CD4-positive, alpha-beta memory T cell (primary cell): ENCODE measurements at places on chromosomes 11 and 22.

GRCh38 chr11:113980785-113981184 is 5.9 kb downstream of the HTR3A start:
- no peak for DNase-seq

- no peak for DNase-seq
Measured at GRCh38 chr22:33438273-33438672, 380.1 kb upstream of the SYN3 start.

DNA sequence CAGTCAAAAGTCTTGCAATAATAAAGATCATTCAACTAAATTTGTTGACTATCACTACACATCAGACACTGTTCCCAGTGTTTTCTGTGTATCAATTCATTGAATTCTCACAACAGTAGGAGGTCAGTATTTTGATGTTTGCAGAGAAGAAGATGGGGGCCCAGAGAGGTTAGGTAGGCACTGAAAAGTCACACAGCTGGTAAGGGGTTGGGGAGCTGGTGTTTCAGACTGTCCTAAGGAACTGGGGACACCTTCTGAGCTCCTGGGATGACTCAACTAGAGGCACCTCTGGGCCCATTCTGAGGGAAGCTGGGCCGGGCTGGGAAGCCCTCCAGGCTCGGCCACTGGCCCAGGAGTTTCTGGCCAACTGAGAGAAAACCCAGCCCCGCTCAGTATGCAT is 180.0 kb downstream of the DSCAML1 start:
- no peak for DNase-seq

GRCh38 chr22:44288913-44289312 is 23.8 kb downstream of the SHISAL1 start:
- DNase-seq: no peak

GRCh38 chr11:15010865-15011264 is 38.7 kb upstream of the CALCA start:
- no peak for DNase-seq

- DNase-seq: no peak
Measured at GRCh38 chr11:17803754-17804334, 69.3 kb downstream of the KCNC1 start.

DNA sequence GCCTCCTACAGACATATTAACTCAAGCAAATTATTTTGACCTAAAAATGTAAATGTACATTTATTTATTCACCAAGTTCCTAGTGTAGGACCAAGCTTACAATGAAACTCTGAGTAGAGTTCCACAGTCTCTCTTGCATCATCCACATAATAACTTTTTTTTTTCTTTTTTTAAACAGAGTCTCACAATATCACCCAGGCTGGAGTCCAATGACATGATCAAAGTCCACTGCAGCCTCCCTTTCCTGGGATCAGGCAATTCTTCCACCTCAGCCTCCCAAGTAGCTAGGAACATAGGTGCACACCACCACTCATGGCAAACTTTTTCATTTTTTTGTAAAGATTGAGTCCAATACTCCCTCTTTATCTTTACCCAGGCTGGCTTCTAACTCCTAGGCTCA is 28.0 kb downstream of the FEZ1 start:
- DNase-seq: no peak

DNA sequence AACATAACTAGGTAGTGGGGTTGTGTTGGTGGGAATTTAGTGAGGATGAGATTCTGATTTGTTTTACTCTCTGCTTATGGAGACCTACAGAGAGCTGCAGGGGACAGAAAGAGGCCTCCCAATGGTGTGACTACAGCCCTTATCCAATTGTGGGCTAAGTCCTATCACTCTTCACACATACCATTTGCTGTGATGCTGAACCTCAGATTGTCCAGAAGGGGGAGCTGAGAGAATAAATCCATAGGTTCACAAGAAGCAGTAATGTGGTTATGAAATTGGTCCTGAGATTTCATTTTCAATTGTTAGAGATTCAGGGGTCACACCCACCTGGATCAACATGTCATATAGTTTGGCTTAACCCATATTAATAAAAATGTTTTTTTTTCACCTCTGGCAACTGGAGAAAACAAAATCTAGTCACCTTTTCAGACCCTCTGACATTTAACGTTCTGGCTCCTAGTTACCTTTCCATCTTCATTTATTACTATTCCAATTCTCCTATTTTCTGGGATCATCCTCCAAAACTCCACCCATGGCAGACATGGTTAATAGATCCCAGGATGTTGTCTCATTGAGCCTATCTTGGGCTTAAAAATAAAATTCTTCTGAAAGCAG is 53.3 kb upstream of the PTPN5 start:
- no peak for DNase-seq

DNA sequence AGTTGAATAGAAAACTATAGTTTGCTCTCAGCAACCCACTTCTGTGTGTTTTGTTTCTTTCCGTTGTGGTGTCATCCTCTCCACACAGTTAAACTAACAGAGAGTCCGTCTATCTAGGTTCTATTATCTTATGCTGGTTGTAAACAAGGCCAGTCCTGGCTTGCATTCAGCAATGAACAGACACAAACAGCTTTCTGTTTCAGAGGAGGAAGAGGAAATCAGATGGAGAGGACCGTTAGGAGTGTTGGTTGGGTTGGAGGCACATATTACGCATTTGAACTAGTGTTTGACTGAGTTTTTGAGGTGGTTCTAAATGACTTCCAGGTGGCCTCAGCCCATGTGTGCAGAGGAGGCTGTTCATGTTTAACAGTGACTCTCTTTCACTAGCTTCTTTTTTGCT is 129.5 kb upstream of the SORL1-AS1 start:
- peak; percentile 18 for DNase-seq

GRCh38 chr11:128589998-128590397 is 2.6 kb upstream of the ETS1 start:
- DNase-seq: no peak

DNA sequence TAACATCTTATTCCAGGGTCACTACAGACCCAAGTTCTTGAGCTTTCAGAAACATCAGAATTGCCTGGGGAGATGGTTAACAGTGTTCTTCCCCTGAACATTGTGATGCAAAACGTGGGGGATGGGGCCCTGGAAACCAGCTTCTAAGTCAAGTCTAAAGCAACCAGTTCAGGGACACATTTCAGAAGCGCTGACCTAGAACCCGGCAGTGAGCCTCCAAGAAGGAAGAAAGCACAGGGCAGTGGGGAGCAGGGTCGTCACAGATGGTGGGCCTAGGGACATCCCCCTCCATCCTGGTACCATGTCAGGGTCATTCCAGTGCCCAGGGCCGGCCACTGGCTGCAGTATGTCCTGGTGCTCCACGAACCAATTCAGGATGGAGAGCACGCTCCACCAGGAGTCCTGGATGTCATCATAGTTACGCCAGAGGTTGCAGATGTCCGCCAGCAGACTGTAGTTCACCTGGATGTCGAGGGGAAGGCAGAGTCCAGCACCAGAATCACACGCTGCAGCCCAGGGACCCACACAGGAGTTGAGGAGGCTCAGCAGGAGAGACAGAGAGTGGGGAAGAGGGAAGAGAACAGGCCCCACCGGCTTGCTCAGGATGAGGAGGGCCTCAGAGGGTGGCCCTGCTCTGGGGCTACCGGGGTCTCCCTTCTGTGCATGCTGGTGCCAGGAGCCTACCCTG is 5.0 kb downstream of the NAGA start:
- DNase-seq: no peak

DNA sequence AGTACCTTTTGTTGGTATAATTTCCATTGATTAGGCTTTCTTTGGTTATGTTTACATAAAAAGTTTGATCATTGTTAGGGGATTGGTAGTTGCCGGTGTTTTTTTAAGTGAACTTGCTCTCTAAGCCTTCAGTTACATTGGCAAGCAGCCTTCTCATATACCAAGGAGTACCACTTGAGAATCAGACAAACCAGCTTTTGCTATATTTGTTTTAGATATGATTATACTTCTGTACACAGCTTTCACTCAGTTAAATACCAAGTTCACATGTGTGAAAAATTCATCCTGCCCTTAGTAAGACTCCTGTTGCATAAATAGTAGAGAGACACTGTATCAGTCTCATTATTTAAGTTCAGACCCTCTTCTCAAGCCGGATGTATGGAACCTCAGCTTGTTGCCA is 22.4 kb downstream of the ALKBH3 start:
- DNase-seq: no peak

GRCh38 chr11:74085542-74085892 is 76.6 kb upstream of the UCP3 start:
- no peak for DNase-seq

DNA sequence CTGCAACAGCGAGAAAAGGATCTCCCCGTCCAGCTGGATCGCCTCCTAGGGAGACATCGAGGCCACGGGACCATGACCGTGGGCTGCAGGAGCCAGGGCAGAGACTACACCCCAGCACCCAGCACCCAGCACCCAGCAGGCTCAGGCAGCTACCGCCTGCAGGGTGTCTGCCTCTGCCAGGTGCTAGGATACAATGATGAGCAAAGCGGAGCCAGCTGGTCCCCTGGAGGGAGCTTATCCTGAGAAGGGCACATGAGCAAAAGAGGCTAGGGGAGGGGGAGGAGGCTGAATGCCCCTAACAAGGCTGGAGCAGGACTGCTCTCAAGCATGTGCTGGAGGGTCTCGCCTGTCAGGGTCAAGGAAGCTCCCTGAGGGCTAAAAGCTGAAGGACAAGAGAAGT is 4.8 kb upstream of the CASTOR1 start:
- no peak for DNase-seq

DNA sequence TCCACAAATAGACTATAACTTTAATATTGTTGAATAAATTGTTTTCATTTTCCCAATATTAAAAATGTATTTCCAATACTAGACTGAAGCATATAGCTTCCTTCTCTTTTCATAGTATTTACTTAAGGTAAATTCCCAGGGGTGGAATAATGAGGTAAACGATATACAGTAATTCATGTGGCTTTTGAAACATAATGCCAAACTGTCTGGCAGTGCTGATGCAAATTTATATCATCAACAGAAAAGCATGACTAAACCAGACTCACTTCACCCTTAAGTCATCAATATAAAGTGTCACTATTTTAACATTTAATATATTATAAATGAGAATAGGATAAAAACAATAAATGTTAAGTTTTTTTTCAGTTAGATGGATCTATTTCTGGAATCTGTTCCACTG is 13.6 kb downstream of the C2CD3 start:
- DNase-seq: no peak

GRCh38 chr11:16295592-16295991 is 60.8 kb downstream of the SOX6 start:
- no peak for DNase-seq

DNA sequence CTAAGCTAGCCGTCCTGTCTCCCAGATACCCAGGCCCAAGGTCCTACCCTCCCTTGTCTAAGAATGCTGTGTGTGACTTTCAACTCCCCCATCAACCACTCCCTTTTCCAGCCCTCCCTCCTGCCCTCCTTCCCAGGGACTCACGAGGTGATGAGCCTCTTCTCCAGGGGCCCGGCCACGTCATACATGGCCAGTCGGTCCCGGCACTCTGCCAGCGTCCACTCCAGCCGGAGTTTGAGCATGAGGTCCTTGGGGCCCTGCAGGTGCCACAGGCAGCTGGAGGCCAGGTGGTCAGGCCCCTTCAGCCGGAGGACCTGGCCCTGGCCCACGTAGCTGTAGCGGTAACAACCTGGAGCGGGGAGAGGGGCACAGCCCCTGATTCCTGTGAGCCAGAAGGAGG is 20.1 kb downstream of the TMPRSS6 start:
- no peak for DNase-seq

DNA sequence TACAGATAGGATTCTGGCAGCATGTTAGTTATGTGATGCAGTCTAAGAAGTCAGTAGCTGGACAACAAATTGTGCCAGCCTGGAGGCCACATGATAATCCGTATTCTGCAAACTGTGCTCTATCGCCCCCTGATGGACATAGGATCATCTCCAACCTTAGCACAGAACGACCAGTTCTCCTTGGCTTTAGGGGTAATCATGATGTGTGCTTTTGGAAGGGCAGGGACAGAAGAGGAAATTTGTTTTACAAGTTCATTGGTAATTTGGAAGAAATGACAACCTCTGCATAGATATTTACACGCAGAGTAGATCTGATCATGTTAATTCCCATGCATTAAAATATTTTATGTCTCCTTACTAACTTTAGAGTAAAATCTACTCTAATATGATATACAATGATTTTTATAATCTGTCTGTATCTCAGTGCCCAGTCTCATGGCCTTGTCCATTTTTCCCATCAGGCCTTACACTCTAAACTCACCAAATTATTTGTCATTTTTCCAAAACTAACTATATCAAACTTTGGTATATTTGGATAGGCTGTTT is 12.1 kb downstream of the OR10D3 start:
- DNase-seq: peak; percentile 13

GRCh38 chr11:9718147-9718546 is 54.3 kb downstream of the SWAP70 start:
- no peak for DNase-seq

- DNase-seq: peak; percentile 73
Measured at GRCh38 chr22:46542011-46542985, 4.9 kb upstream of the CELSR1 start.

DNA sequence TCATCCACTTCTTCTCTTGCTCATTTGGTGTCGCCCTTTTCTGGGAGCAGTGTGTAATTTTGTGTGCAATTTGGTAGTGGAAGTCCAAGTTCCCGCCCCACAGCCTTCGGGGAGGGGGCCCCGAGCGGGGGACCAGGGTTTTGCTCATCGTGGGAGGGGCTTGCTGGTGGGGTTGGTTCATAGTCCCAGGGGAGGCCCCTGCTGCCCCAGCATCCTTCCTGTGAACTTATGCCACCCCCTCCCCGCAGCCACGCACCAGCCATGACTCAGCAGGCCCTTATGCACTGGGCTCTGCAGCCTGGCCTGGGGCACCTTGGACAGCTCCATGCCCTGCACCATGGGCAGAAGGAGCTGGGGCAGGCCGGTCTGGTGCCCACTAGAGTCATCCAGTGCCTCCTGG is 1183.6 kb downstream of the BRD1 start:
- DNase-seq: no peak

- no peak for DNase-seq
Measured at GRCh38 chr11:19400296-19400695, 159.6 kb upstream of the E2F8 start.

DNA sequence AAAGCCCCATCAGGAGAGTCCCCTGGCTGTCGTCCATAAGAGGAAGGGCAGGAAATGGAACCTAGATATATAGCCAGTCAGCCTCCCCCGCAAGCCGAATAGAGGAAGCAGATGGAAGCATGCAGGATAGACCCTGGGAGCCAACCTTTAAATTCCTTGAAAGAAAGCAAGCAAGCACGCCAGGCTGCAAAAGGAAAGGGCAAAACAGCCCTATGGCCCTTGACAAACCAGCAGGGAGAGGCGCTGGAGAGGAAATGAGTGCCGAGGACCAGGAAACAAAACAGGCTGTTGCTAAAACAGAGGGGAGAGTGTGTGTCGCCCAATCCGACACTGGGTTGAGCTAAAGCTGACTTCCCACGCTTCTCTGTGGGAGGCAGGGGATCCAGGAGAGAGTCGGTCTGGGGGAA is 203.5 kb upstream of the MTNR1B start:
- DNase-seq: no peak

- DNase-seq: no peak
Measured at GRCh38 chr22:31533374-31533773, 37.0 kb downstream of the SFI1 start.

- DNase-seq: no peak
Measured at GRCh38 chr11:110580571-110580970, 131.7 kb downstream of the ARHGAP20 start.
